Left kidney (tissue), 8 donors: ENCODE measurements at places on chromosomes 16 and 17. TPM values are rescaled to one million over a fixed set of nuclear protein-coding genes. Genes with fewer than 3 reads are reported as not detected.
A peak's percentile ranks its signal among the peaks of the same experiment; 100 is the strongest.

GRCh38 chr17:27519550-27519949, 63.3 kb downstream of the KSR1 start:
- DNase-seq, result no peak

DNA sequence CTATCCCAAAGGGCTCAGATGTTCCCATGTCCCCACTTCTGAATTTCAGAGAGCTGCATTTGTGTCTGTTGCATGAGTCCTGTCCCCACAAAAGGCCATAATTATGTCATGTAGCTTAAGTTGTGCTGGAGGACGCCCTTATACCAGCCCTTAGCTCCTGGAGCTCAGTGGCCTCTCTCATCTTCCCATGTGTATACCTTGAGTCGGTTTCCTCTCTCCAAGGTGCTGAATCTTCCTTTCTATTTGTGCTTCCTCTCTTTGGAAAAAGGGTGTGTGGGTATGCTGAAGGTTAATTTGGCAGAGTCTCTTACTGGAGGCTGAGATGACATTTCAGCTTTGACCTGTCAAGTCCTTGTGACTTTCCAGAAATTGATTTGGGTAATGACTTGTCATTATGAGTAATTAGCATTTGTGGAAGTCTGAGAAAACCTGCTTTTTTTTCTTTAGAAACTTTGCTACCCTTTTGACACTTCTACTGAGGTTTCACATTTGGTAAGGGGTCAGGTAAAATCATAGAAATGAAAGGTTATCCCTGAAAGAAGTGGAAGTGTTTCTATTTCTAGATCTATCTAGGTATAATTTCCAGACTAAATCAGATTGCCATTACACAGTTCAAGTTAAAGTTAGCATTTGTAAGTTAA, 185.4 kb downstream of the ABCC12 start:
- peak; percentile 83 for DNase-seq

DNA sequence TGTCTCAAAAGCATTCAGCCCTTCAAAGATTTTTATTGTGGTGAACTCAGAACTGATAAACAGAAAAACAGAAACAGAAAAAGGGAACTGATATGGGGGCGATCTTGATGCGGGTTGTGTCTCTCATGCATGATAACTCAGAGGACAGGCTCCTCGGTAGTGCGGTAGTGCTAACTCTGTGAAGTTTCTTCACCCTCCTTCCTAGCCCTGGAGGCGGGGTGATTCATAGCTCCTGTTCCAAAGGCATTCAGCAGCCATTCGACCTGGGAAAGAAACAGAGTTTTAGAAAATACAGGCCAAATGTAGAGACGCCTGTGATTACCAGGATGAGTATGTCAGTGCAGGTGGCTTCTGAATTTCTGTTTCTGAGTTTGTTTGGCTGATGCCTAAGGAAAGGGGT, 5.5 kb upstream of the MAF start:
- no peak for DNase-seq

- DNase-seq, result no peak
These were observed 2.4 kb upstream of the TEKT3 start for GRCh38 chr17:15343749-15344148.

DNA sequence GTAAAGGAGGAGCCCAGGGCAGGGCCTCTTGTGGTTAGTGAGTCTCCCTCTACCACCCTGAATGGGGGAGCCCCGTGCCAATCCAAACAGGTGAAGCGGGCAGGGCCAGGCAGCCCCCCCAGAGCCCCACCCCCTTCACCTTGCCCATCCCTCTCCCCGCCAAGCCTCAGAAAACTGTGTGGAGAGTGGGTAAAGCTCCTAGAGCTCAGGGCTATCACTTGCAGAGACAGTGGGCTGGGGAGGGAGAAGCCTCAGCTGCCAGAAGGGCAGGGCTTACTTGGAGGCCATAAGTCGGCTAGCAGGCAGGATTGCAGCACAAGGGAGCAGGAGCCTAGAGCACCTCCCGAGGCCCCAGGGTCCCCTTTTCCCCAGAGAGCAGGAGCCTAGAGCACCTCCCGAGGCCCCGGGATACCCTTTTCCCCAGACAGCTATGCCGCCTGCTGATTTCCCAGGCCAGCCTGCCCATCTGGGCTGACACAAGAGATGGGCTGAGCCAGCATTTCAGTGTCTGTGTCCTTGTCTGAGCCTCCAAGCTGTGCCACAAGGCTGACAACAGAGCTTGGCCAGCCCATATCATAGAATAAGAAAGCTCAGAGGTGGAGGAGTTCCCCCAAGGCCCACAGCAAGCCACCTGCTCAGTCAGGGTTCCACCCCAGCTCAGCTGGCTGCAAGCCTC, 6.7 kb upstream of the KRT14 start:
- no peak for DNase-seq

DNA sequence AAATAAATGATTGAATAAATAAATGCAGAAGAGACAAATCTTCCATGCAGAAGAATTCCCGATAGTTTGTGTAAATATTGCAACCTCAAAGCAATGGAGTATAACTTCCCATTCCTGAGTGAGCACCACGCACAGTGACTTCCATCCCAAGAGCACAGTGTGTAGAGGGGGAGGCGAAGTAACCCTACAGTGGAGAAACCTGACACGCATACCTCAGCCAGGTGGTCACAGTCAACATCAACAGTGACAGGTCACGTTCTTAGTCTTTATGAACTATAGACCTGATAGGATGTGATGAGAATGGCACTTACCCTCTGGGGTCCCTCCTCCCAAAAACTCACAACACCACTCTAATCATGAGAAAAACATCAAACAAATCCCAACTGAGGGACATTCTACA, 111.6 kb downstream of the DYNLRB2 start:
- peak; percentile 61 for DNase-seq

- no peak for DNase-seq
These were observed 18.8 kb downstream of the SCGB1C2 start for GRCh38 chr17:156094-156621.

Gene ADAP2
- 3.4 TPM for polyA plus RNA-seq

Gene MEOX1
- 15.5 TPM for polyA plus RNA-seq

Gene LRRC37A
- 7.8 TPM for polyA plus RNA-seq
